SK-N-MC (cell line): ENCODE measurements at places on chromosomes 2 and 18.

DNA sequence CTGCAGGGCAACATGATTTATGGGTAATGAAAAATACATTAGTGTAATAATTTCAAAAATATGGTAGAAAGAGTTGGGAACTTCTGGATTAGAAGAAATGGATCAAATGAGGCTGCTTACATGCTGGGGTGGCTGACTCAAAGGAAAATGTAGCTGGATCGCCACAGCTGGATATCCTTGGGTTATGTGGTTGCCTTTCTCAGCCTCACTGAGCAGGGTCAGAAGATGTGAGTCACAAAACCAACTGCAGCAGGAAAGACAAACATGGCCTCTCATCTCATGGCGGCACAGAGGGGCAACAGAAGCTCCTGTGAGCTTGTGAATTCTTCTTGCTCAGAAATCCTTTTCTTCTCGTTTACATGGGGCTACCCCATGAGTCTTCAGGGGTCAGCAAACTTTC, 317.1 kb upstream of the SPRED2 start:
- DNase-seq = no peak

DNA sequence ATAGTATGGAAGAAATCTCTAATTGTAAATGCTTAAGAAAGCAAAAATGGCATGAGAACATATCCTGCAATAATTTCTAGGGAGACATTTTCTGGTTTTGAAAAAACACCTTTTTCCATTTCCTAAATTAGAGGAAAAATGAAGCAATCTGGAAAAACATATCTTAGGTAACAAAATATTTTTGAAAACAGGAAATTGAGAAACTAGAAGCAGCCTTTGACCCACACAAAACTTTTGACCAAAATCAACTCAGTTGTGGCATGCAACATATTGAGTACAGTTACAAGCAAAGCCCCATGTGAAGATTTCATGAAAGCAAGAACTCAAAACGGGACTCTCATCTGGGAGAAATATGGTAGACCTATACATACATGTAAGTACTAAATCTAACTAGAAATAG, 28.6 kb upstream of the CHAC2 start:
- DNase-seq = no peak

DNA sequence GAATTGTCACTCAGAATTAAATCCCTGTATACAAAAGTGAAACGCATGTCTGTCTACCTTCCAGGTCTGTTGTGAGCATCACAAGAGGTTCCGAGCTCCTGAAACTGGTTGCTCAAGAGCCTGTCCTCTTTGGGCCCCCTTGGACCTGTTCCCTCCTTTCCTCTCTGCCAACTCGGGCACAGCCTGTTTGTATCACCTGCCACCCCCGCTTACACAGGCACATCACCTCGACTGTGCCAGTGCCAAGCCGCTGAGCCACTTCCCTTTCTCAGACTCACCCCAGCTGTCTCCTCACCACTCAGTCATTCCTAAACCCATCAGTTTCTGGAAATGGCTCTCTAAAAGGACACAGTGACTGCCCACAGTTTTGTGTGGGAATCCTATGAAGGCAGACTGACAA, 3.1 kb downstream of the EFR3B start:
- no peak for DNase-seq

DNA sequence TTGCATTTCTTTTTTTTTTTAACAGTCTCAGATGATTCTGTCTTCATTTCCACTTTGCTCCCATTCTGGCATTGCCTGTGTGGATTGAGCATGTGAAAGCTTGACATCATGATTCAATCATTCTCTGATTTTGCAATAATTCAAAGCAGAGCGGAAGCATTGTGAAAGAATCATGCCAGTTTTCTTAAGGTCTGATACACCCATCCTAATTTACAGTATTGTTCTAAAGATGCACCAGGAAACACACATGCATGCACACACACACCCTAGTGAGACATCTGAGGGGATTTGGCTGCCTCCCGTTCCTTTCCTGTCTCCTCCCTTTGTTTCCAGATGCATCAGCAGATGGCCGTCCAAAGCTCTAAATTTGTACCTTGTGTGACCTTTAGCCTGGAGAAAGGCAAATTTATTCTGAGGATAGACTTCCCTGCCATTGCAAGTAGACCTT, 97.3 kb downstream of the FMNL2 start:
- DNase-seq = no peak

DNA sequence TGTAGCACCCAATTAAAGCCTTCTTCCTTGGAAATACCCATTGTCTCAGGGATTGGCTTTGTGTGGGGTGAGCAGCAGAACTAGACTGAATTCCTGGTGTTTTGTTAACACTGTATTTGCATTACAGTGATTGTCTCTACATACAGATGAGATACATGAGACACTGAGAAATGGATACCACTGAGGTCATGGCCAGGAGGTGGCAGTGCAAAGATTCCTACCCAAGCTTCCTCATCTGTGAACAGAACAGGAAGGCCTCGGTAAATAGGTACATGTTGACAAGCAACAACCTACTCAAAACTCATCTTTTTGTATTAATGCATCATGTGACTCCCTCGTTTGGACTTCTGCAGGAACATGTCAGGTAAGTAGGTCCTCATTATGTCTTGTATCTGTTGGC, 445.8 kb upstream of the RGPD4 start:
- DNase-seq = no peak

DNA sequence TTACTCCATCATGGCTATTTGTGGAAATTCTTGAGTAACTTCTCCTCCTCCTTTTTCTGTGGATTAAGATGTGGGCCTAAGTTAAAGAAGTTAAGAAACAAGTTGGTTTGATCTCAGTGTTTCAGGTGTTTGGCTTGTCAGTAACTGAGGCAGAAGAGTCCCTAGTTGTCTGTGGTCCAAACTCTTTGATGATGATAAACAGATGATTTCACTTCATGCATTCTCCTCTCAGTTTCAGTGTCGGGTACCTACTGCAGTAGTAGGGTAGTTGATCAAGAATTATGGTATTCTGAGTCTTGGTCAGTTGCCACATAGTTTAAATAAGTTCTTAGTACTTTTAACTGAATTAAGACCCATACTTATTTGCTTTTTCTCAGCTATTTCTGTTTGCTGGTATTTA, 85.6 kb downstream of the NCOA1 start:
- no peak for DNase-seq

DNA sequence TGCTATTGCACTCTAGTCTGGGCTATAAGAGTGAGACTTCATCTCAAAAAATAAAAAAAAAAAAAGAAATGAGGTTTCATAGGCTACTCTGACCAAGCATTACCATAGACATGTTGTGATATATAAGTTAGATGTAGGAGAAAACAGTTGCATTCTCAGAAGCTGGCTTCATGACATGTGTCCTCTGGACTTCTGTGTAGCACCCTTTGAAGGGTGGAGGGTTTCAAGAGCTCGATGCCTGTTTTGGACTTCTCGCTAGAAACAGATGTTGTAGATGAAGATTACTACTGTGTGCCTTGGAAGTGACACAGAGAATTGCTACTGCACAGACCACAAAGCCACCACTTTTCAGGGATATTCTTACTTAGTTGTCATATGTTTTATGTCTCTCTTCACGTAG, 91.0 kb downstream of the TMEM247 start:
- no peak for DNase-seq

- no peak for DNase-seq
Measured at GRCh38 chr2:85607268-85608215, 4.3 kb downstream of the C2orf68 start.

GRCh38 chr18:38367473-38367872, 801.9 kb upstream of the CELF4 start:
- DNase-seq = no peak
